ENCODE measurements at places on chromosomes 16 and 17.
A peak's percentile ranks its signal among the peaks of the same experiment; 100 is the strongest.

DNA sequence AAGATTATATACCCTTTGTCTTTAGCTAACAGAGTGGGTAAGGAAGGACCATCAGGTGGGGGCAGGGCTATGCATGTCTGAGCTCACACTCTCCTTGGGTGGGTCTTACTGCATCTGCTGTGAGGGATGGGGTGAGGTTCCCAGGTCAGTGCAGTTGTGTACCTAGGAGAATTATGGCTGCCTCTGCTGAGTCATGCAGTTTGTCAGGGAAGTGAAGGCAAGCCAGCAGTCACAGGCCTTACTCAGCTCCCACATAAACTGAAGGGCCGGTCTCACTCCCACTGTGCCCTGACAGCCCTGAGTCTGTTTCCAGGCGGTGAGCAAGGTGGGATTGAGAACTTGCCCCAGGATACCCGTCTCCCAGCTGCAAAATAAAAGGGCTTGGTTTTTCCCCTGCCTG, 328.6 kb downstream of the MAP2K6 start:
- DNase-seq: no peak

DNA sequence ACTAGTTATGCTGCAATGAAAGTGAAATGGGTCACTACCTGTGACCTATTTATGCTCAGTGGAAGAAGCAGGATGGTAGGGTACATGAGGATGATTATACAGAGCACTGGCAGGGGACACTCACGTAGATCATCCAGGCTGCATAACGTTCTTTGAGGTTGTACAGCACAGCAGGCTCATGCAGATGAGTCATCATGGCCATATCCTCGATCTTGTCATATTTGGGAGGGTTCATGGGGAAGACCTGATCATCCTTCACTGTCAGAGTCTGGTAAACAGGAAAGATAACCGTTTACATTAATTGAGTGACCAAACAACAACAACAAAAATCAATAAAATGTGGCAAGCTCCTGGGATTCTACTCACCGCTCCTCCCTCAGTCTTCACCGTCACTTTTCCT, 2.1 kb downstream of the MYH2 start:
- no peak for DNase-seq

- peak; percentile 52 for DNase-seq
Observed at GRCh38 chr16:83926726-83927397, 26.2 kb upstream of the OSGIN1 start.

- no peak for DNase-seq
Observed at GRCh38 chr17:35073991-35074627, 10.6 kb upstream of the RFFL start.

- DNase-seq: no peak
Observed at GRCh38 chr17:19345486-19346350, 16.8 kb downstream of the B9D1 start.

DNA sequence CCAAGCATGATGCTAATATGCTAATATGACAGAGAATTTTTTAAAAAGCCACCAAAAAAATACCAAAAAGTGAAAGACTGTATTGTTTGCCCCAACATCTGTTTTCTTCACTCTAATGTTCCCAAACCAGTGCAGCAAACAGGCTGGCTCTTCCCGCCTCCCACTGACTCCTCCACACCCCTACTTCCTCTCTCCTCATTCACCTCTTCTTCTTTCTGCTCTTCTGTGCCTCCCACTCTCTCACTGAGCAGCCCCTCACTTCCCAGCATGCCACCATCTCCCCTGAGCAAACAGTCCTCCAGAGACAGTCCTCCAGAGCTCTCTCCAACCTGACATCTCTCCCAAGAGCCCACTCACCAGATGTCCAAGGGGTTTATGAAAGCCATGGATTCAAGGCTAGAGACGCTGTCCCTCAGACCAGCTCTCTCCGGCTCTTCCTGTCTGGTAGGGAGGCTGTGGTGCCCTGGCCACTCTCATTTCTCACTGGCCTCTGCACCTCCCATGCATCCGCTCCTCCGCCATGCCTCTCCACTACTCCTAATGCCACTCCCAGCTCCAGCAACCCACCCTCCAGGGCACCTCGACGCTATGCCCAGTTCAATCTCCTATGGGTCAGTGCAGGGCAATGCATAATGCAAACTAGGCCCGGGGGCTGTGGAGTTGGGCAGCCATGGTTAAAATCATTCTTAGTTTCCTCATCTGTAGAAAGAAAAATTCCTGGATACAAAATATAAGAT, 52.9 kb downstream of the ANKRD11 start:
- no peak for DNase-seq

DNA sequence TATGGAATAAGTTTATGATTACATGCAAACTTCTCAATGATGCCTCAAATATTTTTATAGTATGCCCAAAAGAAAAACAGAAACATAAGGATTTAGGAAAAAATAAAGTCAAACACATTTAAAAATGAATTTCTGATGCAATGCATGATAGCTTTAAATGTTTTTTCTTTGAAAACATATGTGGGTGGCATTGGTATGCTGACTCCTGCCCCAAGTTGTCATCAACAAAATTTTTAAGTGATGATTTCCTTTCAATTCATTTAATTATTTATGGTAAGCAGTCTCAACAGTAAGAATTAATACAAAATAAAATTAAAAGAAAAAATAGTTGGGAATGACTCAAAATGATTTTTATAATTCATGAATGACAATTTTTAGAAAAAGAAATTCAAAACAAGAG, 104.9 kb downstream of the CEP112 start:
- no peak for DNase-seq

DNA sequence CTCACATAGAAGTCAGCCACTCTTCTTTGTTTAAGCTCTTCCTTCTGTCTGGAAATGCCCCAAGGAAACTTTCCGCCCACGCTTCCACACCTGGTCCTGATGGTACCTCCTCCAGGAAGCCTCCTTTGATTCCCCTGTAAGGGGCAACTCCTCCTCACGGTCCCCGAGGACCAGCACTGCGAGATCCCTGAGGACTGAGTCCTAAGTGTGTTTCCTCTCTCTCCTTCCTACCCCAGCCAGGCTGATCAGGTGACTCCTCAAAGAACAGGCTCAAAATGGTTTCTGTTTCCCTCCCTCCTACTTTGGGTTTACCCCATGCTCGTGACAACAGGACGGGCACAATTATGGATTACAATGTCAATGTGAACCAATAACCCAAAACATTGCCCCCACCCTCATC, 63.0 kb upstream of the MED9 start:
- no peak for DNase-seq

DNA sequence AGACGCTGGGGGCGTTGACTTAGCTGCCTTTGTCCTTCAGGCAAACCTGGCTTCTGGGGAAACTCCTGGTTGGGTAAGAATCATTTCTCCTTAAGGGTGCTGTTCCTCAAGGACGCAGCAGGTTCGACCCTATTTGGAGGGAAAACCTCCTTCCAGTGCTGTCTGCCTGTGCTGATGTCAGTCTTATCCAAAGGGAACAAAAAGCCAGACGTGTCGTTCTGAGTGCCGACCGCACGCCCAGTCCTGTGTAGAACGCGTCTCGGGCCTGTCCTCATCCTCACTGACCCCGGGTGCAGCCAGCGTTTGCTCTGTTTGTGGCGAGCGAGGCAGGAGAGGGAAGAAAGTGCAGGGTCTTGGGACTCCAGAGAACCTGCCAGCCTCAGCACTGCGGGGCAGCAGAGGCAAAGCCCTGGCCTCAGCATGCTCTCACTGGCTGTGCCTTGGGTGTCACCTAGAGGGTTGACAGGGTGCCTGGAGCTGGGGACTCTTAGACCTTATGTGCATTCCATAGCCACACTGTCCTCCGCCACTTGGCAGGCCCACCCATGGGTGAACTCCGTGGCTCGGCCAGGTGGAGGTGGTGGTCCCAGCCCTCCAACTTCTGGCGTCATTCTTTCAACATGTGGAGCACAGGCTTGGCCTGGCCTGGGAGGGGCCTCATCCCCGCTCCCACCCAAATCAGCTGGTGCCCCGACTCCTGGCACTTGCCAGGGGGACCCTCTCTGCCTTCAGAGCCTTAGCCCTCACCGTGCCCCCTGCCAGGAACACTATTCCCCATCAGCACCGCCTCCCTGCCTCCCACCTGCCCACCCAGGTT, 6.0 kb downstream of the SNN start:
- DNase-seq: no peak

DNA sequence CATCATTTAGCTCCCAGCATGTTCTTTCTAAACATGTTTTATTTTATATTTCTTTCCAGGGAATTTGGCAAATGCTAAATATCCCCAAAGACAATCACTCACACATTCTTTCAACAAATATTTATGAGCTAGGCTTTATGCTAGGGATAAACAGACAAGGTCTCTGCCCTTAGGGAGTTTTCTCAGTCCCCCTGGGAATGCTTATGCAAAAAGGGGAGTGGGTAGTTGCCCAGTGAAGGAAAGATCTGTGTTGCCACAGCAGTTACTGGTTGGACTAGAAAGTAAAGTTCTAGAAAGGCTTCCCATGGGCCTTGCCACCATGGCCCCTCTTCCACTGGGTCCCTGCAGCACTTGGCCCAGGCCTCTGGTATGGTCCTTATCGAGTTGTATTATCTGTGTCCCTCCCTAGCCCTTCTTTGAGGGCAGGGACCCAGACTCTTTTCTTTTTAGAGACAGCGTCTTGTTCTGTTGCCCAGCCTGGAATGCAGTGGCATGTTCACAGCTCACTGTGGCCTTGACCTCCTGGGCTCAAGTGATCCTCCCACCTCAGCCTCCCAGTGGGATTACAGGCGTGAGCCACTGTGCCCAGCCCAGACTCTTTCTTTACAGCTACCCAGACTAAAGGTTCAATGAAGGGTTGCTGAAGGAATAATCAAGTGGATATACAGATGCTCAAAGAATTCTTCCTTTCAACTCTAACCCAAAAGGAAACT, 78.0 kb downstream of the YPEL2 start:
- no peak for DNase-seq

- DNase-seq: no peak
Observed at GRCh38 chr17:81570964-81571363, 18.8 kb upstream of the FAAP100 start.

GRCh38 chr17:74736513-74737298, at the start of gene RAB37:
TSS of gene RAB37 (plus strand) at chr17:74737256. CDS start at chr17:74737273, 17 bp downstream.
- DNase-seq: no peak

DNA sequence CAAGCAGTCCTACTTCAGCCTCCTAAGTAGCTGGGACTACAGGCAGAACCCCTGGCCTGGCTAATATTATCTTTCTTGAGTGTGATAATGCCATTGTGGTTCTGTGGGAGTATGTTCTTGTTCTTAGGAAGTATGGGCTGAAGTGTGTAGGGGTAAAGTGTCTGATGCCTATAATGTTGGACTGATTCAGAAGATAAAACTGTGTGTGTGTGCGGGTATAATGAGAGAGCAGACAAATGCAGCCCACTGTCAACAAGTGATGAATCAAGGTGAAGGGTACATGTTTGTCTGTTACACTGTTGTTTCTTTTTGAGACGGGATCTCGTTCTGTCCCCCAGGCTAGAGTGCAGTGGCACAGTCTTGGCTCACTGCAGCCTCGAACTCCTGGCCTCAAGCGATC, 127.5 kb downstream of the CLEC16A start:
- no peak for DNase-seq

DNA sequence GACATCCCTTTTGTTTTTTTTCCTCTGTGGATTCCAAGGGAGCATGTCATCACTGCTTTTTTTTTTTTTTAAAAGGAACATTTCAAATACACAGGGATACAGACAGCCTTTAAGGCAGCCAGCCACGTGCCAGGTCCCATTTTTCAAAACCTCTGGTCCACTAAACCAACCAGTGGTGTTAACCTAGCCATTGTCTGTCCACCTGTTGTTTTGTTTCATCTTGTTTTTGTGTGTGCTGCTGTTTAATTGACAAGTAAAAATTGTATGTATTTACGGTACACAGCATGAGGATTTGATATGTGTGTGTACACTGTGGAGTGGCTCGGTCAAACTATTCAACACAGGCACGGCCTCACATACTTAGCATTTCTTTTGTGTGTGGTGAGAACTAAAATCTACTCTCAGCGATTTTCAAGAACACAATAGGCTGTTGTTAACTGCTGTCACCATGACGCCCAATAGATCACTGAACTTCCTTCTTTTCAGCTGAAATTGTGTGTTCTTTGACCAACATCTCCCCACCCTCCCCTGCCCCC, 19.2 kb downstream of the TMEM114 start:
- no peak for DNase-seq

GRCh38 chr16:19588661-19589060, 33.2 kb downstream of the VPS35L start:
- no peak for DNase-seq

DNA sequence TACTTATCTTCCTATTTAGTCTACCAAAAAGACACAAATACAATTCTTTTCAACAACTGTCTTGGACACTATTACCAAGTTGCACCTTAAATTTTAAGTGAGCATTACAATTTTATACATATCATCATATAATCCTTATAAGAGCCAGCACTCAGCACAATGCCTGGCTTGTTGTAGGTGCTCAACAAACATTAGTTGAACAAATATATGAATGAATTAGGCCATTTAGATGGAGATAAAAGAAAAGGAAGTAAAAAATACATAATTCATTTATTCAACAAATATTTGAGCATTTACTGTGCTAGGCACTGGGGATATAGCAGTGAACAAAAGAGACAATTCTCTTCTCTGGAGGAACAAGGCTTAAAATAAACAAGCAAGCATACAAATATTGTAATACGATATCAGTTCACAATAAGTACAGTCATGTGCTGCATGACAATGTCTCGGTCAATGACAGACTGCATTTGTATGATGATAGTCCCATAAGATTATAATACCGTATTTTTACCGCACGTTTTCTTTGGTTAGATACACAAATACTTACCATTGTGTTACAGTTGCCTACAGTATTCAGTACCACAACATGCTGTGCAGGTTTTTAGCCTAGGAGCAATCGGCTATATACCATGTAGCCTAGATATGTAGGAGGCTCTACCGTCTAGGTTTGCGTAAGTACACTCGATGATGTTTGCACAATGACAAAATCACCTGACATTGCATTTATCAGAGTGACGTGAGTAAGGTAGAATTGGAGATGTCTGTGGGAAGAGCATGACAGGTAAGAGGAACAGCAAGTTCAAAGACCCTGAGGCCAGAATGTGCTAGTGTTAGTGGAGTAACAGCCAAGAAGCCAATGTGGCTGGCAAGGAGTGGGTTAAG, 86.4 kb upstream of the HS3ST2 start:
- no peak for DNase-seq

DNA sequence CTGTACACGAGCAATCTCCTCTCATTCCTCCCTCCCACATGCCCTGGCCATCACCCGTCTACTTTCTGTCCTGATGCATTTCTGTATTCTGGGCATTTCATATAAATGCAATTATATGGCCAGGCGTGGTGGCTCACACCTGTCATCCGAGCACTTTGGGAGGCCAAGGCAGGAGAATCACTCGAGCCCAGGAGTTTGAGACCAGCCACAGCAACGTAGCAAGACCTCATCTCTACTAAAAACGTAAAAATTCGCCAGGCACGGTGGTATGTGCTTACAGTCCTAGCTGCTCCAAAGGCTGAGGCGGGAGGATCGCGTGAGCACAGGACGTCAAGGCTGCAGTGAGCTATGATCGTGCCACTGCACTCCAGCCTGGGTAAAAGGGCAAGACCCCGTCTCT, 4.8 kb downstream of the MEAK7 start:
- DNase-seq: no peak

GRCh38 chr17:9247401-9247938, 226.2 kb downstream of the NTN1 start:
- no peak for DNase-seq

DNA sequence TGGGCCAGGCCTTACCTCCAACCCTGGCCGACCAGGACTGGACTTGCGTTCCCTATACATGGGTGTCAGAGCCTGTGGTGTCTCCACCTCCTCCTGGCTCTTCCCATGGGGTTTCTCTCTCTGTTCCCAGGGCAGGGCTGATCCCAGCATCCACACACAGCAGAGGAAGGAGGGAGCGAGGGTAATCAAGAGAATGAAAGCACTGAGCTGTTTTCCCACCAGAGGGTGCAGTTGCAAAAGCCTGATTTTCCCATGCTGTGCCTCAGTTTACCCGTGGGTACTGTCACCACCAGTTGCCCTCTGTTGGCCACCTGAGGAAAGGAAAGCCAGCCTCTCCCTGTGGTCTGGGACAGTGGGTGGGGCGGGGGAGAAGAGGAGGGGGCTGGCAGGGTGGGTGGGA, 249.7 kb upstream of the GSE1 start:
- no peak for DNase-seq
